AML-193 (cell line): ENCODE measurements at places on chromosomes 1 and 21.

DNA sequence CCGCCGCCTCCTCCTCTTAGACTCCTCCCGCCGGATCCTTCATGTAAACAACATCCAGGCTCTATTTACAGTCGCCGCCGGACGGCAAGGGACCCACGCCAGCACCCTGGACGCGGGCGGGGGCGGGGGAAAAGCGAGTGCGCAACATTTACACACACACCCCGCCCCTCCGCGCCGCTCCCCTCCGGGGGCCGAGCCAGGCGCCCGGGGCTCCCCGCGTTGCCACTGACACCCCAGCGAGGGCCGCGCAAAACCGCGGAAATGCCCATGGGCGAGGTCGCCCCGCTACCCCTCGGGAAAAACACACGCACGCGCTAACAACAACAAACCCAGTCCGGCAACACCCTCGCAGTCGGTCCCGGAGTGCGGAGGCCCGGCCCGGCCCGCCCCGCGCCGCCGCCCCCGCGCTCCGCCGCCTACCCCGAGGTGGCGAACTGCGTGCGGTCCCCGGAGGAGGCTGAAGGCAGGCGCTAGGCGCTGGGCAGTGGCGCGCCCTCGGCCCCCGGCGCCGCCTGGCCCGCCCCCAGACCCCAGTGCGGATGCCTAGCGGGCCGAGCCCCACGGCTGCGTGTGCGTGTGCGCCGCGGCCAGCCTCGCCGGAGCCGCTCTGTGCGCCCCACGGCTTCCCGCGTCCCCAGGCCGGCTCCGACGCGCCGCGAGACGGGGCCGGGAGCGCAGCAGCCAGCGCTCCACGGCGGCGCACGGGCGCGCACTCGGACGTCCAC is 81.1 kb upstream of the AK4 start:
- DNase-seq: peak; percentile 48

- DNase-seq: no peak
Observed at GRCh38 chr1:78045563-78045925, 222 bp upstream of the GIPC2 start.

GRCh38 chr1:115138973-115139372 is 49.7 kb upstream of the TSPAN2 start:
- peak; percentile 79 for DNase-seq

DNA sequence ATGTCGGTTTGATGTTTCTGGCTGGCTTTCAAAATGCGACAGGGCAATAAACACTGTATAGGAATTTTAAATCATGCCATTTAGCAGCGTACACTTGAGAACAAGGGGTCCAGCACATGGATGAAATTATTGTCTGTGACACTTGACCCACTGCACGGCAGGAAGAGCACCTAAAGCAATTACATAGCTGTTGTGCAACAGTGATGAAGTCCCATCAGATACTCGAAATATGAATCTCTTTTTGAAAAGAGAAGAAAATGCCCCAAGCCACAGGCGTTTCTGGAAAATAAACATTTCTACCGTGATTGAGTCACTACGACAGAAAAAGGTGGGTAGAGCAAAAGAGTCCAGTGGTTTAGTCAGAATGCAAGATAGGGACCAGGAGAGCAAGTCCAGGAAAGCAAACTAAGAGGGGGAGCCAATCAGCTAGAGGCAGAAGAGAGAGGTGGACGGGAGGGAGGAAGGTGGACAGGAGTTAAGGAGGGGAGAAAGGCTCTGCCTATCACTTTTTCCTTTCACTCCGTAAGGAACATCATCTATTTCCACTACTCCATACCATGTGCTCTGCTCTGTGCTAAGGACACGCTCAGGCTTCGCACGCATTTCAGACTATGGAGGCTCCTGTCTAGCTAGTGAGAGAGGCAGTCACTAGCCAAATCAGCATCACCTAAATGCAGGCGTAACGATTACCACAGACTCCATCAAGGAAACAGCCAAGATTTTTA is 6.4 kb downstream of the DSCAM start:
- DNase-seq: no peak

GRCh38 chr1:174166530-174167264 is 7.4 kb downstream of the RABGAP1L start:
- no peak for DNase-seq

DNA sequence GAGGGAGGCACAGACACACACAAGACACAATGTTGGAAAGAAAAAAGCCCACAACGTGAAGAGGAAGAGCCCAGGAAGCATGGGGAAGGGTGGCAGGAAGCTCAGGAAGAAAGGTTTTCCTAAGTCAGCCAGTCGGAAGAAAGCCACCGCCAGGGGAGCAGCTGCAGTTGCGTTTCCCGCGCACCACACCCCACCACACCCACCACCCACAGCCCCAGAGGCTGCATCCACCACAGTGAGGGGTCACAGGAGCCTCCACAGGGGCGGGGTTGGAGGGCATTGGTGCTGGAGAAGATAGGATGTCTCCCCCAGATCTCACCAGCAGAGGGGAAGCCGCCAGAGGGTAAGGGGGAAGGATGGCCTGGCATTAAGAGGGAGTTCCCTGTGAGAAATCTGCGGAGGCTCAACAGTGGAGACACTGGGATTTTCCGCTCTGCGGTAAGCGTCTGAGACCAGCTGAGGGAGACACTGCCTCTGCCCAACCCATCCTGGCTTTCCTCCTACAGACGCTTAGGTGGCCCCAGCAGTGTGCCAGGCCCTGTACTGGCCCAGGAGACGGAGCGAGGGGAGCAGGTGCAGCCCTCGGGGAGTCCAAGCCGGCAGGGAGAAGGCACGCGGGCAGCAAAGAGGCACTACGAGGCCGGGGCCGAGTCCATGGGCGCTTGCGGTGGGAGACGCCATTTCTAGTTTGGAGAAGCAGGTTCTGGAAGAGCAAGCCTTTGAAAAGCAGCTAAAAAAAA is 19.8 kb downstream of the PGLYRP3 start:
- no peak for DNase-seq

DNA sequence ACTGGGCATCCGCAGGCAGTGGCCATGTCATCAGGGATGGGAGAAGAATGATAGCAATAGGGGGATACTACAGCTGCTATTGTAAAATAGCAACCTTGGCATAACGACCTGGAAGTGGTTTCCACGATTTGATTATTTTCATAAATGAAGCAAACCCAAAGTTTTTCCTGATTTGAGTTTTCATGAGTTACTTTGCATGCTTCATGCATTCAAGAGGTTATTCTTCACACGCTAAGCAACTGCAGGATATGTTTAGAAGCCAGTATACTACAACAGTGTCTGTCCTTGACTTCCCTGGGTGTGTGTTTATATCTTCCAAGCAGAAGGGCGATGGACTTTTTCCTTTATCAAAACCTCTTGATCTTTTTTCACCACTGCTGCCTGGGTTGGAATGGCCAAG is 281.1 kb upstream of the DUSP10 start:
- DNase-seq: no peak

- no peak for DNase-seq
Observed at GRCh38 chr1:205124726-205125125, 2.9 kb upstream of the RBBP5 start.

- DNase-seq: no peak
Observed at GRCh38 chr1:22454476-22455056, 2.9 kb downstream of the ZBTB40 start.

DNA sequence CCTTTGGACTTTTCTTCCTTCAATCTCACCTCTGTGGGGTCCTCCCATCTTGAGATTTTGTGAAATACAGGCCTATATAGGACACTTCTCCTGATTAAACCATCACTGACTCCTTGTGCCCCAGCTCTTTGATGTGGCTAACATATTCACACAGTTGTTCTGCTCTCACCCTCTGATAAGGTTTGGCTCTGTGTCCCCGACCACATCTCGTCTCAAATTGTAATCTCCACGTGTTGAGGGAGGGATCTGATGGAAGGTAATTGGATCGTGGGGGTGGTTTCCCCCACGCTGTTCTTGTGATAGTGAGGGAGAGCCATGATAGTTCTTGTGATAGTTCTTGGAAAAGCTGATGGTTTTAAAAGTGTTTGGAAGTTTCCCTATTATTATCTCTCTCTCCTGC is 19.7 kb downstream of the LRRC7 start:
- no peak for DNase-seq

DNA sequence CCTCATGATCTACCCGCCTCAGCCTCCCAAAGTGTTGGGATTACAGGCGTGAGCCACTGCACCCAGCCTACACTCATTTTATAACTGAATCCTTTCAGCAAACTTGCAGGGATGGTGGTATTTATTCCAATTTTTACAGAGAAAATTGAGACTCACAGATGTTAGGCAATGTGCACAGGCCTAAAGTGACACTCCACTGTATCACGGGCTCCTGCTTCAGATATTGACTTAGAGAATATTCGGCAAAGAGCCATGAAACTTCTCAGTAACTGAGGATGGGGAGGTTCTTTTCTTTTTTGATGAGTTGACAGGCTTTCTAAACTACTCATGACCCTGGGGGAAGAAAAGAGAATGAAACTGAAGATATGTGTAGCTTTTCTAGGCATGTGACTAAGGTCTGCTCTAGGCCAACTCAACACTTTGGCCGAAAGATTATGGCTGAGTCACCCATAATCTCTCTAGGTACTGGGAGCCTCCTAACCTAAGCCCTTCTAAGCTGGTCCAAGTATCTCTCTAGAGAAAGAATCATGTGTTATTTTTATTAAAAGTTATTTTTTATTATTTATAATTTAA is 19.9 kb upstream of the PTCH2 start:
- no peak for DNase-seq

DNA sequence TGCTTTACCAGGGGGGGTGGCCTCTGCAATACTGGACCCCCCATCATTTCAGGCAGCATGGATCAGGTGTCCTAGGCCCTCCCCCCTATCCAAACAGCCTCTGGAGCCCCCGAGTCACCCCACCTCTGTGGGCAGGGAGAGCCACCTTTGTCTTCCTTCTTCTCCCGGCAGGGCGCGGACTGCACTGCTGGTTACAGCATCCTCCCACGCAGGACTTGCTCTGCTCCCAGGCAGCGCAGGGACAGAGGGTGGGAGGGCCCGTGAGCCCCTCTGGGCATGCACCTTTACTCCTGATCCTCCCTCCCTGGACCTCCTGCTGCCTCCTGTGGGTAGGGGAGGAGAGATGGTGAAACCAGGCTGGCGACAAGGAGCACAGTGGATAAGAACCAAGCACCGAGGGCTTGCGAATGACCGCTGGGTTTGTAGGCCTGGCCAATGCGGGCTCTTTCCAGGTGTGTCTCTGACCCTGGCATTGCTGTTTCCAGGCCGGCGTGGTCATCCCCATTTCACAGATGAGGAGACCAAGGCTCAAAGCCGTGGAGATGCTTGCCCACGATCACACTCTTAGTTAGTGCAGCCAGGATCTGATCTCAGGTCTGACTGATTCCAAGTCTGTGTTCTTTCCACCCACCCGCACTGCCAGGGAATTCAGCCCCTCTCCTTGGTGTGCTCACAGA is 73.6 kb upstream of the TARDBP start:
- DNase-seq: no peak

GRCh38 chr1:219352961-219353651 is 179.4 kb downstream of the LYPLAL1 start:
- DNase-seq: no peak

DNA sequence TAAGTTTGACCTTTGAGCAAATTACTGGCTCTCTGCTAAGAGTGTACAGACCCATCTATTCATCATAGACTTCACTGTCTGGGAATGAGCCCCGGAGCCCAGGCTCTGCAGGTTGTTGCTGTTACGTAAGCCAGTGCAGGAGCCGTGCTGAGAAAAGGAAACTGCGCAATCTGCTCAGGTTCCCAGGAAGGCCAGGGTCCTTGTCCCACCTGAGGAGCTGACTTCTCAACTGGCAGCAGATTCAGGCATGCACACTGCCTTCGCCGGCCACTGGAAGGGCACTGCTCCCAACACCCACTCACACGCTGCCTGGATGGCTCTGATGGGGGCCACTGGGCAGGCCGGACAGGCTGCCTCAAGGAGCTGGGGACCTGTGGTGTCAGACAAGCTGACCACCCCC is 19.5 kb downstream of the RCAN1 start:
- no peak for DNase-seq

- DNase-seq: no peak
Observed at GRCh38 chr1:64616039-64616438, 128.8 kb upstream of the RAVER2 start.

DNA sequence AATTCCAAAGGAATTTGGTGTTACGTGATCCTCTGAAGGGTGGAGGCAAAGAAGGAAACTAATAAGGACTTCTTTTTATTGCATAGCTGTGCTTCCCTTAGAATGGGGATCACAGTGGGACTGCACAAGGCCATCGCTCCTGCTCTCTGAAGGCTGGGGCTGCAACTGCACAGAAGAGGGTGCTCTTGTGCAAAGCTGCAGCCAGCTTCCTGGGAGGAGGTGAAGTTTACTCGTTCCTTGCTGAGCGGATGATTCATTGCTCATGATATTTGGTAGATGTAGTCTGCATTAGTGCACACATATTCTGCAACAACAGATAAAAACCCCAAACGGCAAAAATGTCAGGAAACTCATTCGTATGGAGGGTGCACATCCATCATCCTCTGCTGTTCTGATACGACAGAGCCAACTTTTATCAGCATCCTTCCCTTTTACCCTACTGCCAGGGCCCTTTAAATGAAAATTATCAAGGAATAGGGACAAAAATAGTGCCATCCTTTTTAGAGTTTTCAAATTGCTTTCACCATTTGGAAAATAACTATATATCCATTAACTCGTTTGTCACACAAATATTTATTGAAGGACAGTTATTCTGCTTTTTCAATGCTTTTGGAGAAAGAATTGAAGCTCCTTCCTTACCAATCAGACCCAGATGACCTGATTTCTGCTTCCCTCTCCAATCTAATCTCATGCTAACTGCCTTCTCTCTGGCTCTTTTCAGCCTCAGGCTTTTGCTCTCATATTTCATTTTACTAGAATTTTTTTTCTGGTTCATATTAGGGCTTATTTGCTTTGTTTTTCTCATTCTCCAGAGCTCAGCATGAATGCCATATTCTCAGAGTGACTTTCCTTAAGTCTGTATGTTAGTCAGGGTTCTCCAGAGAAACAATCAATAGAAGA is 263.6 kb downstream of the DUSP10 start:
- peak; percentile 3 for DNase-seq

GRCh38 chr1:6667139-6667538 is 34.5 kb downstream of the DNAJC11 start:
- no peak for DNase-seq

GRCh38 chr1:115331558-115332331 is 6.3 kb downstream of the NGF start:
- DNase-seq: no peak

GRCh38 chr21:28910280-28910887 is 82.3 kb downstream of the LTN1 start:
- DNase-seq: no peak

- DNase-seq: no peak
Observed at GRCh38 chr1:231383159-231383860, 38.8 kb downstream of the EGLN1 start.
